ENCODE measurements at places on chromosomes 7 and 10.

- DNase-seq: no peak
These were observed 31.1 kb downstream of the DAGLB start for GRCh38 chr7:6416516-6417145.

GRCh38 chr10:120131183-120131582, 238.7 kb downstream of the SEC23IP start:
- DNase-seq: no peak

- DNase-seq: no peak
These were observed 47.5 kb upstream of the ANTXRL start for GRCh38 chr10:46239247-46239646.

DNA sequence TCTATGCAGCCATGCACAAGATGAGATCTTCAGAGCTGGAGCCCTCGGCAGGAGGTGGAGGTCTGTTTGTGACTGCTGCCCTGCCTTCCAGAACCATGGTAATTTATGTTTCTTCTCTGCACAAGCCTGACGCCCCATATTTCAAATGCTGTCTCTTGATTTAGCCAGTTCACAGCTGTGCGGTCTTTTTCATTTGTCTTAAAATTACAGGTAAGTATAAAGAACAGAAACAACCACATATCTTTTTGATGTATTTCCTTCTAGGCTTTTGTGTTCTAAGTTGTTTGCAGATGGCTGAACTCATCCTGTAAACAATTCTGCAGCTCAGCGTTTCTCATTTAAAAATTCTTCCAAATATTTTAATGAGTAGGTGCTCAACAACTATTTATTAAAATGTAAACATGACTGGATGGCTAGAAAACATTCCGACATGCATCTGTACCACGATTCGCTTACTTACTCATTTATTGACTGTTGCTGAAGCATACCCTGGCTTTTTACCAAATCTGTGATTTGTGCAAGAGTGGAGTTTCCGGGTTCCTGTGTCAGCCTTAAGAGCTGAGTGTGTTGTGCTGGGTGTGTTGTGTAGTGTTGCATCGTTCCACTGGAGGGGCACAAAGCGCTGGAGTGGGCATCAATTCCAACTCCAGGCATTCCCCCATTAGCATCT, 58.9 kb downstream of the PIP4K2A start:
- DNase-seq: no peak

- no peak for DNase-seq
These were observed 12.9 kb downstream of the ZYX start for GRCh38 chr7:143394068-143394467.

GRCh38 chr7:66099551-66100407, 14.9 kb upstream of the CRCP start:
- DNase-seq: peak; percentile 40

DNA sequence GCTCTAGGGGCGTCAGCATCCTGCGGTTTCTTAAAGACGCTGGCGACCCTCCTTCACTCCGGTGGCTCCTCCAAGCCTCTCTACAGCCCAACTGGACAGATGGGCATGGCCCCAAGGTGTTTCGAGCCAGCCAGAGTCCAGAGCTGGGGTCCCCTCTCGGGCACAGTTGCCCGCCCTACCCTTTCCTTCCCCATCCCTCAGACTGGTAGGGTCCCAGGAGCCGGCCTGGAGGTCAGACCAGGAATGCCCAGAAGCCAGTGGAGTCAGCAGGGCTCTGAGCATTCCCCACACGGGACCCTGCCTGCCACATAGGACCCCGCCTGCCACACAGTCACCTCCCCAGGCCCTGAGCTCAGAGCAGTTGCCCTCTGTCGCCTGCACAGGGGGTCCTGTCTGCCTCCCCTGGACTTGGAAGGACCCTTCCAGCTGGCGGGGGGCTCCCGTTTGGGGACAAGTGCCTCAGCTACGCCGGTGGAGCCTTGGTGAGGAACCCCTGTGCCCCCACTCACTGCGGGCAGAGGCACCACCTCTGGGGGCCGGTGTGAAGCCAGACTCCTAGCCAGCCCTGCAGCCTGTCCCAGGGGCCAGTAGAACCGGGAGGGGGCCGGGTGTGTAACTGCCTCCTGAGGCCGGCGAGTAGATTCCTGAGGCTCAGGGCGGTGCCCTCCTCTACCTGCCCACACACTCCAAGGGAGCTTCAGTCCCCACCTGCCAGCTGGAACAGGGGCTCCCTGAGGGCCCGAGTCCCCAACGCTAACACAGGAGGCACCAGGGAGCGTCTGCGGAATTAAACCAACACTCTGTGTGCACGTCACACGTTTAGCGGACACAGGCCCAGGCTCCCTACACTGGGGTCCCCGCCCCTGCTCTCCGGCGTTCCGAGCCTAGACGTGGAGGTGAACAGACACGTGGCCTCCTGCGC, 19.4 kb upstream of the PDGFA start:
- DNase-seq: no peak

- DNase-seq: no peak
These were observed 552.7 kb upstream of the NRP1 start for GRCh38 chr10:33887188-33887587.

- no peak for DNase-seq
These were observed 211.2 kb upstream of the DGKB start for GRCh38 chr7:15113752-15114151.

DNA sequence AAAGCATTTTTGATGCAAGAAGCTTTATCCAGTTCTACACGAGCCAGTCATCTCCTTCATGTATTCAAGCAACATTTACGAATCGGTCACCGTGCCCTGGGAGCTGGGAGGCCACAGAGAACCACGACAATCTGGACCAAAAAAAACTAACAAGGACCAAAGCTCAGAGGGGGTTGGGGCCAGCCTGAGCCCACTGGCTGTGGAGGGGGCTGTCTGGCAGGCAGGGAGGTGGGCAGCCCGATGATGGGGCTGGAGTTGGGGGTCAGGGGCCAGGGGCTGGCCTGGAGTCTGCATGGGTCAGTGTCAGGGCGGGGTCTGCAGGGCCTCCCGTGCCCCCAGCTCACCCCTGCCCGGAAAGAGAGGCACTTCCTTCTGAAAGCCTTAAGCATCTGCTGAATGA, 12.5 kb upstream of the GRIFIN start:
- no peak for DNase-seq

GRCh38 chr7:95502403-95502802, 16.7 kb downstream of the ASB4 start:
- DNase-seq: no peak

DNA sequence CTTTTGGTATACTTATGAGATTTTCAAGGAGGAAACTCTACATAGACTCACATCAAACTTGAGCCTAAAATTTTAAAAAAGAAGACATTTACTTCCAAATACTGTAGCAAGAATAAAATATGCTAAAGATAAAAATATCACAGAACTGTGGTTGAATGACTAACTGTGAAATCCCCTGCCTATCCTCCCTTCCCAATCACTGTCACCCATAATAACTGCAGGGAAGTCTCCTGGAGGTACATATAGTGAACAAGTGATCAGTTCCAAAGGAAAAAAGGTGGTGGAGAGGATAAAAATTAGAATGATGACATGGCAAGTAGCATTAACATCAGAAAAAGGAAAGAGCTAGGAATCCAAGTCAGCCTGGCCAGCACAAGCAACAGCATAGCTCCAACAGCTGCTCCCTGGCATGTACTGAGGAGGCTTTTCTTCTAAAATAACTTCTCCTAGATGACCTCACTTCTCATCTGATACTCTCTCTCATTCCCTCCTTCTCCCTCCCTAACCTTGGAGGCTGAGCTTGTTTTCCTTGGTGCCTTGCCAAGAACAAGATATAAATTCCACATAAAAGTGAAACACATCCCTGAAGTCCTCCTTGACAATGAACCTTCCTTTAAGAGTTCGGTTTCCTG, 124.0 kb downstream of the IQUB start:
- no peak for DNase-seq

DNA sequence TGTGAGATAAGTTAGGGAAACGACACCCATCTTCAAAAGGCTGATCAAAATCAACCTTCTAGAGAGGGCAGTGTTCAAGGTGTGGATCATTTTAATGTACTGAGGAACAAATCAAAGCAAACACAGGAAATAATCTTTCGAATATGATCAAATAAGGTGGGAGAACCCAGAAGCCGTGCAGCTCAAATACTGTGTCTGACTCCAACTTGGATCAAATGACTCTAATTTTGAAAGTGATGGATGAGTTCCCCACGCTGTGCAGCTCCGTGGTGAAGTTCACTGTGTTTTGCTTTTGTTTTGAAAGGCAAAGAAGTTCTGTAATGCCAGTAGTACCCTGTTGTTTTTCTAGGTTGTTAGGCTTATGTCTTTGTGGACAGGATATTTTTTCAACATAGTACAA, 250.9 kb downstream of the SFMBT2 start:
- DNase-seq: no peak

DNA sequence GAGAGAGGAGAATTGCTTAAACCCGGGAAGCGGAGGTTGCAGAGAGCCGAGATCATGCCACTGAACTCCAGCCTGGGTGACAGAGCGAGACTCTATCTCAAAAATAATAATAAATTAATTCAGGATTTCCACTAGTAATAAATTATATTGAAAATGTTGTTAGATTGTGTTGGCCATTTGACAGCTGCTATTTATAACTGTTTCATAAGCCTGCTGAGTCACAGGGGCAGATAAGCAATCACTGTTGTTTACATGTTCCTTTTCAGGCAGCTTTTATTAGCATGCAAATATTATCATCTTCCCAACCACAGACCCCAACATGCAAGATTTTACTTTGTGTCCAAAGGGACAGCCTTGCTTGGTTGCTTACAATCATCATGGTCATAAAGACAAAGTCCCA, 49.5 kb upstream of the ZNF138 start:
- DNase-seq: no peak

DNA sequence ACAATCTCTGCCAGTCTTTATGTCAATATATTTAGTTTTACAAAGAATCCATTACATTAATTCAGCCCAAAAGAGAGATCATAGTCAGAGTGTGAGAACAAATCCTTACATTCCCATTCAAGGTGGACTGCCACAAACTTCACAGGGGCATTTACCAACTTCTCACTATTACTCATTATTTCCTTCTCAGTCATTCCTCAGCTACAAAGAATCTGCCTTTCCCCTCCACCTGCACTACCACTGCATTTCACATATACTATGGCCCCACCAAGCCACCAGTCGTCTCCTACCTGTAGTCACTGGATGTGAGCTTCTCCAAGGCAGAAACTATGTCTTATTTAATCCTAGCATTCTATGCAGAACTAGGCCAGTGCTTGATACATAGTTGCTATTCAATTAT, 94.3 kb downstream of the USP6NL start:
- DNase-seq: no peak

- DNase-seq: no peak
These were observed 167.6 kb upstream of the INSYN2A start for GRCh38 chr10:127364034-127364433.

DNA sequence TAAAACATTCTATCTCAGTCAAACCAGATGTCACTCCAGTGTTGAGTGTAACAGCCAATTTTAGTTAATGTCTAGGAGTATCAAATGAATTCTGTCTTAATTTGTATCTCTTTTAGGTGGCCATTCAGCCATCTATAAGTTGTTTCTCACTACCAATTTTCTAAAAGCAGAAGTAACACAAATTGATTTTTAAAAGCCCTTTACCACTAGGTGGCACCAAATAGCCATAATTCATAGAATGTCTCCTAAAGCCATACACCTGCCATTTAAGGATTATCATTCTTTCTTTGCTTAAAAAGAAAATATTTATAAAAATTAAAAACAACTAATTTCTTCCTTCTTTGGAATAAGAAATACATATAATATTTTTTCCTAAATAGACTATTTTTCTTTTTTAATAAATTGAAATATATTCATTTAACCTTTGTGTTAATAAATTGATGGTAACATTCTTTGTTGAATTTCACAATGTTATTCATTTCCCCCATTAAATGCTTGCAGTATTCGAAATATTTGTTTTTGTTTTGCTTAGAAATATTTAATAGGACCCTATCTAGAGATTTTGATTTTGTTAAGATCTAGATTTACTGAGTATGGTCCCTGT, 107.8 kb upstream of the PPP1R3A start:
- DNase-seq: no peak

DNA sequence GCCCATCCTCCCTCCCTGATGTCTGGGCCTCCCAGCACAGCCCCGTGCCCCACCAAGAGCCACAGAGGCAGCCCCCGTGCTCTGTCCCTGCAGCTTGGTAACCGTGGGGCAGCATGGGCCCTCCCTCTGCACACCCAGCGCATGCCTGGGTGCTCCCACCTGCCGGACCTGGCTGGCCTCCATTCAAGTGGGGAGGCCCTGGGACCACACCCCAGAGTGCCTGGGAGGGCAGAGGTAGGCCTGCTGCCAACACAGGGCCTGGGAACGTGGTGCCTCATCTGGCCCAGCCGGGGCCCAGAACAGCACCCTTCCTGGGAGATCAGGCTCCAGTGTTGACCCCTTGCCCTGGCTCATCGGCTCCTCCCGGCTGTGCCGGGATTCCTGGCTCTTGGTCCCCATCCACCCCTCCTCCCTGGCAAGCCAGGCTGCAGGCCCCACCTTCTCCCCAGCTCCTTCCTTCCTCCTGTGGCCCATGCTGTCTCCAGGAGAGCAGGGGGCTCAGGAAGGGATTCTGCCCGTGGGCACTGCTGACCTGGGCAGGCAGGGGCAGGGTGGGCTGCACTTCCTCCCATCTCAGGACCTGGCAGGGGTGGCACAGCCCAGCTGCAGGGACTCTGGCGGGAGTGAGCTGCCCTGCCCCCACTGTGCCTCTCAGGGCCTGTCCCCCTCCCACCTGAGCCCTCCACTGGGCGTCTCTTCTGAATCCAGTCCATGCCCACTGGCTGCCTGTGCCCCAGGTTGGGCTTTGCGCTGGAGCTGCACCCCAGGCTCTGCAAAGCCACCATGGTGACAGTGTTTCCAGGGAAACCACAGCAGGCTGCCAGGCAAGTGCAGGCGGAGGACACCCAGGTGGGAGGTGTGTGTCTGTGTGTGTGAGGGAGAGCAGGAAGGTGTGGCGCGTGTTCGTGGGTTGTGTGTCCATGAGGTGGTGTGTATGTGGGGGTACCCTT, 32.6 kb downstream of the PWWP2B start:
- no peak for DNase-seq

DNA sequence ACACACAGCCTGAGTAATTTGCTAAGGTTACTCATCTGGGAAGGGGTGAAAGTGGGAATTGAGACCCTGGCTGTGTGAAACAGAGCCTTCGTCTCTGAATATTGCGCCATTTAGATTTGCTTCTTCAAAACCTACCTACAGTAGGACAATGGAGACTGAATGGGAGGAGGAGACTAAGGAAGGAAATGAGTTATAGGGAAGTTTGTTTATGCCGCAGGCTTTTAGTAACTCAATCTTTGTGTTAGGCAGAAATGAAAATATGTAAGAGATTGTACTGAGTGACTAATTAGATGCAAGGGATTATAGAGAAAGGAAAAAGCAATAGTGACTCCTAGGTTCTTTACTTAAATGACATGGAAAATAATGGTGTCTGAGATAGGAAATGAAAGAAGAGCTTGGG, 80.2 kb downstream of the KCND2 start:
- no peak for DNase-seq

DNA sequence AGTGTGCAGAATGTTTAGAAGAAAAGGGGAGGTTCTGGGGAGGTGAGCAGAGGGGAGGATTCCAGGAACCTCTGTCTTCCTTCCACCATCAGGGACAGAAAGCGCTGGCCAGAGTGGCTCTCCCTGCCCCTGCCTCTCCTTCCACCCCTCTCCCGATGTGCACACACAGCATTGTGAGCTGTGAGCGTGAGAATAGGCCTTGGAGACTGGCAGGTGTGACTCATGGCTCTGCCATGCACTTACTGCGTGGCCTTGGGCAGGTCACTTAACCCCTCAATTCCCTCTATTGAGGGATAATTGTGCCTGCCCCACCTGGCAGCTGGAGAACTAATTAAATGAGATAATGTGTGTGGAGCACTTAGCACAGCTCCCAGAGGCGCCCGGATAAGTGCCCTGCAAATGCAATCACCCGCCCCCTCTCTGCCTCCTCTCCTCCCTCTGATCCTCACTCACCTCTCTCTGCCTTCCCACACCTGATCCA, 115.4 kb downstream of the ZMIZ1 start:
- no peak for DNase-seq

- DNase-seq: no peak
These were observed 1074.7 kb downstream of the SORCS1 start for GRCh38 chr10:106089855-106090254.
